Mesothelial cell of epicardium (in vitro differentiated cells): ENCODE measurements at places on chromosomes 16 and 17.

DNA sequence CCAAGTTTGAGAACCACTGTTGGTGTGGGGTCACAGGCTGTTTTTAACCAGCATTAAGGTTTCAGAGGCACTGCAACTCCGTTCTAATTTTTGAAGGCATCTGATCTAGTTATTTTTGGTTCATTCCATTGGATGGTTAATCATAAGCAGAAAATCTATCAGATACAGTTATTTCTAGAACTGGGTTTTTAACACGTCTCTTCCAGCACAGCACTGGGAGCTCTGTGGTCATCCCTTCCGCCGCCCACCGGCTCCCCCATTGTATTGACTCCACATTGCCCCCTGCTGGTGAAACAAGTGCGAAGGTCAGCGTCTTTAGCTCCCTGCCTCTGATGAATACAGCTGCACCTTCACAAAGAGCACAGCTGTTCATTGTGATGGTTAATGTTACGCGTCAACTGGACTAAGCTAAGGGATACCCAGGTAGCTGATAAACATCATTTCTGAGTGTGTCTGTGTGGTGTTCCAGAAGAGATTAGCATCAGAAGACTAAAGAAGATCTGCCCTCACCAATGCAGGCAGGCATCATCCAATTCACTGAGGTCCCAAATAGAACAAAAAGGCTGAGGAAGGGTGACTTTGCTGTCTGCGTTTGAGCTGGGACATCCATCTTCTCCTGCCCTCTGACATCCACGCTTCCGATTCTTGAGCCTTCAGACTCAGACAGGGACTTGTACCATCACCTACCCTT lies 8.5 kb downstream of the CCL18 start:
- no peak for DNase-seq

GRCh38 chr16:52629296-52629695 lies 82.4 kb upstream of the TOX3 start:
- no peak for DNase-seq

GRCh38 chr17:42560246-42560645 lies 1.7 kb upstream of the COASY start:
- no peak for DNase-seq

DNA sequence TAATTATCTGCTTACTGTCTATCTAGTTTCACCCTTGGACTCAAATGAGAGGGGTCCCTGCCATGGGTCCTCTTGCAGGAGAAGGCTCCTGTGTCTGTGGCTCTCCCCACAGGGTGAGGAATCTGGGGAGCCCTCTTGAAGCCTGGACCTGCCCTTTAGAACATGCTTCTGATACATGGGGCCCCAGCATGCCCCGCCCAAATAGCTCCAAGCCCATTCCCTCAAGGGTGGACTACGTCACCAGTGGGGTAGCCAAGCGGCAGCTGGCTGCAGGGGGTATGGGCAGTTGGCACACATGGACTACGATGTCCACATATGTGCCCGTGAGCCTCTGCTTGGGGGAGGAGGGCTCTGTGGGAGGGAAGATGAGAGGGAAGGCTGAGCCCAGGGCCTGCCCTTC lies 39.3 kb downstream of the ARHGAP27 start:
- DNase-seq: no peak

GRCh38 chr17:74326506-74326905 lies 480 bp downstream of the KIF19 start:
- DNase-seq: no peak

GRCh38 chr16:85465328-85466303 lies 147.5 kb upstream of the GSE1 start:
- DNase-seq: no peak

- no peak for DNase-seq
Measured at GRCh38 chr16:89422905-89423630, 67.3 kb downstream of the ANKRD11 start.

DNA sequence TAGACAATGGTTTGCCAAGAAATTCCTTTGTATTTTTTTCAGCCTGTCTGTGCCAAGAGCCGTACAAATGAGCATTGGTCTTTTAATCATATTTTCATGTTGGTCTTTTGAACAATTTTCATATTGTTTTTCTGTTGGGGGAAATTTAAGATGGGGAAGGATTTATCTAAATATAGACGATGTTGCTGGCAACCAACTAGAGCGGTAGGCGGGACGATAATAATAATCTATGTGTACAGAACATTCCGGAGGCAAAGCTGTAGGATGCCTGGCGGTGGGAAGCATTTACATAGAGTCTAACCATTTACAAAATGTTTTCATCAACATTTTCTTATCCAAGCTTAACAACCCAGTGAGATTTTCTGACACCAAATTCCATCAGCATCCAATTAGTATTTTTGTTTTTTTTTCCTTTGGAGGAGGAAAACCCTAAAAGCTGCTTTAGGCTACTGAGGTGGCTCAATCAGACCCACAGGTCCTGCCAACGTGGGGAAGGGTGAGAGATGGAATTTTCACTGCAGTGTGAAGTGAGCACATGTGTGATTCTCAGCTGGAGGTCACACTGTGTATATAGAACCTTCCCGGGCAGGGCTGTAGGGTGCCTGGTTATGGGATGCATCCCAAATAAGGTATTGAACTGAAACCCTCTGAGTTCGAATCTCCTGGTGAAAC lies 11.7 kb upstream of the SEC14L1 start:
- no peak for DNase-seq

DNA sequence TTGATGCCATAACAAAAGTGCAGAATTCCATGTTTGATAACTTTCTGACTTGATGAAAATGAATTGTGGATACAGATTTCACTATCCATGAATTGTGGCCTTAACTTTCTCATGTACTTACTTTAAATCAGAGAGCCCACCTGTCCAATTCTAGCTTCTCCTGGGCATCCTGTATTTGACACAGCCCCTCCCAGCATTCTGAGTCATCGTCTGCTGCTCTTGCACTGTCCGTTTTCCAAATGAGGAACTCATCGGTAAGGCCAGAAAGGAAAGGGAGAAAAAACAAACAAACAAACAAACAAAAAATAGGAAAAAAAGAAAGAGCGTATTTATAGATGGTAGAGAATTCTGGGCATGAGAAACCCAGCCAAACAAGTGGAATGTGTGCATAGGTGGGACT lies 361.6 kb downstream of the WWOX start:
- no peak for DNase-seq

- DNase-seq: no peak
Measured at GRCh38 chr17:21185061-21185460, 28.9 kb downstream of the TMEM11 start.

DNA sequence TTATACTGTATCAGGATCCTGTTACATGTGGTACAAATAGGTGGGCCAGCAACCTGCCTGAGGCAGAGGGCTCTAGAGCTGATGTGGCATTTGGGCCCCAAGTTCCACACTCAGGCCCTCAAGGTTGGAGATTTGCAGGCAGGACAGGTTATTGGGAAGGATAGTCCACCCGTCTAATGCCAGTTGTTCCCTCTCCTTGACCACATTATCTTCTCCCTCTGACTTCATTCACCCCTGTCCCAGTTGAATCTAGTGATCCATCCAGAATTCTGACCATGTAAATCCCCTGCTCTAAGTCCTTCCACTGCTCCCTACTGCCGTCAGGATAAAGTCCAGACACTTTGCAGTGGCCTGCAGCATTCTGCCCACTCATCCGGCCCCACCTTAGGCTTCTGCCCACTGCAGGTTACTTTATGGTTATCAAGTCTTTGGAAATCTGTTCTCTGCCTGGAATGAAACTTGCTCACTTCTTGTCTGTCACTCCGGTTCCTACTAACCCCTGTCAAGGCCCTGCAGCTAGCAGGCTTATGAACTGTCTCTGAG lies 1.9 kb upstream of the NFATC3 start:
- DNase-seq: no peak

DNA sequence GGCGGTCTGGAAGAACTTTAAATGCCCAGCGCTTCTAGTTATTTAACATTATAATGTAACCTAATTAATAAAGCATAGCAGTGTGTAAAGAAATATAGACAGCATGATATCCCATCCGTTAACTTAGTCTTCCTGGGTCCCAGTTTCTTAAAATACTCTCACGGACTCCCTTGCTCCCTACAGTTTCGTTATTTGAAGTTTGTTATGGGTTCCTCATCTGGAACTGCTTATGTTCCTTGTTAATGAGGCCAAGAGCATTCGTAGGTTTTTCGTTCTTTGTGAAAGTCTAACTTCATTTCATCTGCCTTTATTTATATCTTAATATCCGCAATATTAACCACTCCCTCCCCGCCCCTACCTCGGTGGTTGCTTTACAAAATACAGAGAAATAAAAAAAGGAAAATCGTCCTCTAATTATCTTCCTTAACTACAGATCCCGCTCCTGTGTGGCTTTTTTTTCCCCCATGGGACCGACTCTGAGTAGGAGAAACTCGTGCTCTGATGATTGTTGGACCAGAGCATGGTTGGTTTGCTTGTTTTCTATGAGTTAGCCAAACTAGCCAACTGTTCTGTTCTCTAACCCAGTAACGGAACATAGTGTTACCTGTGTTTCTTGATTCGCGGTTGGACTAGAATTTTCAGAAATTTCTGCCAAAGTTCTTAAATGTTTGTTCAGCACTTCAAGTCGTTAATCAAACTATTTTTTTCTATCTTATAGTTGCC lies 863 bp downstream of the ADPRM start:
- no peak for DNase-seq

DNA sequence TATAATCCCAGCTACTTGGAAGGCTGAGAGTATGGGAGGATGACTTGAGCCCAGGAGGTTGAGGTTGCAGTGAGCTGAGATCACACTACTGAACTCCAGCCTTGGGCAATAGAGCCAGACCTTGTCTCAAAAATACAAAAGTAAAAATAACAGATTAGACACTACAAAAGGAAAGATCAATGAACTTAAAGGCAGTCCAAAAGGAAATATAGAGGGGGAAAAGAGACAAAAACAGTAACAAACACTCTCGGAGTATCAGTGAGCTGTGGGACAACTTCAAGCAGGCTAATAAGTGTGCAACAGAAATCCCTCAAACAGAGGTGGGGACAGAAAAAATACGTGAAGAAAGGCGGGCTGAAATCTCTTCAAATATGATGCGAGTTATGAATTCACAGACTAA lies 58.8 kb downstream of the CPPED1 start:
- DNase-seq: no peak

DNA sequence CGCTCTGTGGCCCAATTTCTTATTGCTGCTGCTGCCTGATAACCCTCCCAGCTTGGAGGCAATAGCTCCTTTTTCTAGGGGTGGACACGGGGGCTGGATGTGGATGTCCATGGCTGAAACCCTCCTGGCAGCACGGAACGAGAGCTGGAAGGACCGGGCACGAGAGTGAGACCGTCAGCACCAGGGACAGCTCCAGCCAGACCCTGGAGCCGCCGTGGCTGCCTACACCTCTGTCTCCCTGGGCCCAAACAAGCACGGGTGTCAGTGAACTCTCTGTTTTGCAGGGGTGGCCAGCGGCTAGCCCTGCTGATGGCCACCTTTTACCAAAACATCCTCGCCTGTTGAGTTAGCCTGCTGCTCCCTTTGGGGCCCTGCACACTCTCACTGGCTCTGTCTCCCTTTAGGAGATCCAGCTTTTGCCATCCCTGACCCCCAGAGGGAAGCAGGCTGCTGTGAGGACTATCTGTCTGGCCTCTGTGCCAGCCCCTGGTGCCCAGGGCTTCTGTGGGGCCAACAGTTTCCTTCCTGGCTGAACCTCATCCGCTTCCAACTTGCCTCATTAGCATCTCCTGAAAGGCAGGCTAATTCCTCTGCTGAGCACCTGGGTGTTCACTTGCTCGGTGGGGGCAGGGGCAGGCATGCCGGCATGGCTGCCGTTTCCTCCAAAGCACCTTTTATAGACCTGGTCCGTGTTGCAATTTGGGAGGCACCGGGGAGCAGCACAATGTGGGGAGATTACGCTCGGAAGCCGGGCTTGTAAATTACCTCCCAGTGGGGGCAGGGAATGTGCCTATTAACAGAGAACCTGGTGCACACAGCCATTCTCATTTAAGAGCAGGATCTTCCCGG lies 118.1 kb downstream of the ENGASE start:
- peak; percentile 86 for DNase-seq

- DNase-seq: no peak
Measured at GRCh38 chr17:27323538-27324215, 29.8 kb downstream of the WSB1 start.

DNA sequence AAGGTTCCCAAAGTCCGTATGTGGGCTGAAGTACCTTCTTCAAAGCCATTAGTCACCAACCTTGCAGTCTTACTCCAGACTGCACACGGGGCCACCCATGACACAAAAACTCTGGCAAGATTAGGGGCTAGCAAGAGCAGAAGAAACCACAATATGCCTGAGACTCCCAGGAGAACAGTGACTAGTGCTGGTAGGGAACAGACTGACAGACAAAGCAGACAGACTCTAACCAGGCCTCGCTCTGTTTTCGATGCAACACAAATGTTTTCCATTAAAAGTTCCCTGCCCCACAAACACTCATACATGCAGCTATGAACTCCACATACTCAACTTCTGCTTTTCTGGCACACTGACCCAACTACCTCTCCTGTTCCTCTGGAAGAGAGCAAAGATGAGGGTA lies 102.2 kb downstream of the HIC1 start:
- no peak for DNase-seq

DNA sequence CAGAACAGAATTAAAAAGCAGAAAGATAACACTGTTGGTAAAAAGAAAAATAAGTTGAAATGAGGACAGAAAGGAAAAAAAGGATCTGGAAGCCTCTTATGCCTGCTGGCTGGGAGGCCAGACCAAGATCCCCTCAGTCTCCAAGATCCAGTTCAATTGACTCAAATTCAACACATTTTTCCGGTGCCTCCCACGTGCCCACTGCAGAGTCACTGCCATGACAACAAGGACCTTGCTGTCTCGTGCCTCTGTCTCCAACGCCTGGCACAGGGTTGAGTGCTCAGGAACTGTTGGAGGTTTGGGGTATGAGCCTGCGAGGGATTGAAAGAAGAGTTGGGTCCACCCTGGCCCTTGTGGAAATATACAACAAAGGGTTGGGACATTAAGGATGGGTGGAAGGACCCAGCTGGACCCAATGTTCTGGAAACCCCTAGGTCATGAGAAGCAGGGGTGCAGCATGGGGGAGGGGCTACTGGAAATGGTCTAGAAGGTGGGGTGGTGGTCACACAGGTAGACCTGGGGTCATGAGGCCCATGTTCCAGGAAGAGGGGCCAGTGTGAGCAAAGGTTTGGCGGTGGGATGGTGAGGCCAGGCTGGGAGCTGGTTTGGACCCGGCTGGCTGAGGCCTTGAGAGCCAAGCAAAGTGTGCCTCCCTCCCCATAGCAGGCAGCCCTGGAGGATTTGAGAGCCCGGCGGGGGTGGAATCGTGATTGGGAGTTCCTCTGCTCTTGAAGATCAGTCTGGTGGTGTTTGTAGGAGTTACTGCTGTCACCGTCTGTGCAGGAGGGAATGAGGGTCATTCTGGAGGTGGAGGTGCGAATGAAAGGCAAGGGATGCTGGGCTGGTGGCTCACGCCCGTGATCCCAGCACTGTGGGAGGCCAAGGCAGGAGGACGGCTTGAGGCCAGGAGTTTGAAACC lies 1.3 kb downstream of the IL34 start:
- no peak for DNase-seq

DNA sequence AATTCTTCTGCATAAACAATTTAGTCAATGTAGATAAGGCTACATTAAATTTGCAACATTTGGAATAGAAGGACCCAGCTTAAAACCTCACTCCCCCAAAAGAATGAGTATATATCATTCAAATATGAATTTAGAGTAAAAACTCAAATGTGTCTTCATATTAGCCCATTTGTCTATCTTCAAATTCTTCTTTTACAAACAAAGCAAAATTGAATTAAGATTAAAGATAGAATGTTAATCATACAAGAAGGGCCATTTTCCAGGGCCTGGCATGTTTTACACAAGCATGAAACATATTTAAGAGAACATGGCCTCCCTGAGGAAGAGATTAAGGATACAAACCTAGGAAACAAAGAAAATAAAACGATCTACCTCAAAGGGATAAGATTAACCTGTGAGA lies 8.4 kb downstream of the TOX3 start:
- DNase-seq: no peak

GRCh38 chr16:53085369-53085843 lies 30.6 kb downstream of the CHD9 start:
- DNase-seq: no peak
